Stimulated activated CD4-positive, alpha-beta T cell treated with anti-CD3 and anti-CD28 coated beads, TNF-alpha, amount 100 ng/mL, for 4 hours (primary cell): ENCODE measurements at places on chromosomes 5 and 9.

DNA sequence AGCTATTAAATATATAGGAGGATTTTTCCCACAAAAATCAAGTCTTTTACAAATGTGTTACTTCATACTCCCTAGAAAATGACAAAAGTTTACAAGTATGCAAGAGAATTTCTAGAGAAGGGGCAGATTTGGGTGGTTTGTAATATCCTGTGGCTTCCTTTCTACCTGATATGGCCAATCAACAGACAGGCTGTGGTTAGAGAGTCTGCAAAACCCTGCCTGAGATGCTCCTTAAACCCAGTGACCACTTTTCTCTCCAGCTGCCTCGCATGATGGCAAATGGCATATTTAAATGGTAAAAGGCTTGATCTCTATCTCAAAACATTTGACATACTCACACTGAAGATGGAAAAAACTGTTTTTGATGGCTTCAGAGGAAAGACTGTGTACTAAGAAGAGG, 550.1 kb upstream of the ZNF462 start:
- no peak for DNase-seq

- no peak for DNase-seq
These were observed 73.5 kb downstream of the IQGAP2 start for GRCh38 chr5:76476474-76477038.

GRCh38 chr5:145378226-145378625, 456.9 kb downstream of the PRELID2 start:
- no peak for DNase-seq

DNA sequence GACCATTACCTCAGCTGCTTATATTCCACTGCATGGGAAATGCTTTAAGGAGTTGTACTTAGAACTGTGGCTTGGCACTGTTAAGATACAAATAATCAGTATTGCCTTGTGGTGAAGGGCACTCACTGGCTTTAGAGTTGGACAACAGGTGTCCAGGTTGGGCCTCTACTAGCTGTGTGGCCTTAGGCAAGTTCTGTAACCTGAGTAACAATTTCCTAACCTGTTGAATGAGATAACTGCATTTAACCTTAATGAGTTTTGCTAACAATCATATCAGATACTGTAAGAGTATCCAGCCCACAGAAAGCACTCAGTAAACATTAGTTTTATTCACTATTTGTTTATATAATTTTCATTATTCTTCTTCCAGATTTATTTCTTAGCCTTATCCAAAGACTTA, 17.2 kb upstream of the HK3 start:
- DNase-seq: no peak

DNA sequence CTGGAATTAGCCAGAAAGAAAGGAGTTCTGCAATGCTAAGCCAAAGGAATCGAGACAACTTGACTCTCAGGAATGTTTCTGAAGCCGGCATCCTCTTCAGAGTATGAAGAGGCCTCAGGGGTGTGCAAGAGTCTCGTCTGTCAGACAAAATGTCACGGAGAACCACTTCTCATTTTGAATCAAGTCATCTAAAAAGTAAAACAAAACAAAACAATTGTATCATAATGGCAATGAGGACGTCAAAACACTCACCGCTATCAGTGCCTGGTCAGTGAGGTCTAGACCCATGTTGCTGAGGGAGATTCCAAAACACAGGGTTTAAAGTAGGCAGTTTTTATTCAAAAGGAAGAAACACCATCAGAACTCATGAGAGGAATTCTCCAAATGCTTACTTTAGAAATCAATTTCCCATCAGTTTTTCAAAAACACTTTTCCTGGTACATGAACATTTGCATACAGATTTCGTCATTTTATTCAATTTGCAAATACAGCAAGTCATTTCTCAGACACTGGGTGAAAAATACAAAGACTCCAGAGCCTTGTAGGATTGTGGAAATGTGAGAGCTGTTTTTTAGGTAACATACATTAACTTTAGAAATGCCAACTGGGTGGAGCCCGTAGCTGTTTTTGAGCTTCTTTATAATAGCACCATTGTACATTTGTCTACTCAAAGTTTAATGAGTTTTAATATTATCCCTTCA, 89.5 kb upstream of the MAP3K1 start:
- no peak for DNase-seq

DNA sequence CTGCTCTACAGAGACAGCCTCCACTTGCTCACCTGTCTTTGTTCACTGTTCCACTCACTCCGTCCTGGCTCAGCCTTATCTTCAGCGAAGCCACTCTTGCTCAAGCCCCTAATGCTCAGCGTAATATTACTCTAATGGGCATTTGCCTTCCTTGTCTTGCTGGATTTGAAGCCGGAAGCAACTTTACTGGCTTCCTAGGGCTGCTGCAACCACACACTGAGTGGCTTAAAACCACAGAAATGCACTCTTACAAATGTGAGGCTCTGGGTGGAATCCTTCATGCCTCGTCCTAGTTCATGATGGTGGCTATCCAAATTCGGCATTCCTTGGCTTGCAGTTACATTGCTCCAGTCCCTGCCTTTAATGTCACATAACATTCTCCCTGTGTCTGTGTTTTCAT, 85.5 kb upstream of the MARCHF11 start:
- DNase-seq: no peak
